ENCODE measurements at places on chromosomes 4 and X. TPM values are rescaled to one million over a fixed set of nuclear protein-coding genes. Genes with fewer than 3 reads are reported as not detected.

Gene TAF1
- total RNA-seq, result 34.3 TPM

- no peak for DNase-seq
These were observed 113.4 kb downstream of the DRD5 start for GRCh38 chr4:9894644-9895332.

Gene CCKAR
- 4.1 TPM for total RNA-seq

- no peak for DNase-seq
These were observed 821 bp upstream of the TMEM128 start for GRCh38 chr4:4248885-4249203.

GRCh38 chr4:22721204-22721603 lies 28.5 kb downstream of the GBA3 start:
- no peak for DNase-seq

Gene WNK3
- total RNA-seq, result 3.6 TPM

- DNase-seq, result no peak
These were observed 248.6 kb upstream of the JADE1 start for GRCh38 chr4:128560754-128561495.

Gene SLC25A31
- not detected for total RNA-seq

Gene FMR1NB
- 59.5 TPM for total RNA-seq

DNA sequence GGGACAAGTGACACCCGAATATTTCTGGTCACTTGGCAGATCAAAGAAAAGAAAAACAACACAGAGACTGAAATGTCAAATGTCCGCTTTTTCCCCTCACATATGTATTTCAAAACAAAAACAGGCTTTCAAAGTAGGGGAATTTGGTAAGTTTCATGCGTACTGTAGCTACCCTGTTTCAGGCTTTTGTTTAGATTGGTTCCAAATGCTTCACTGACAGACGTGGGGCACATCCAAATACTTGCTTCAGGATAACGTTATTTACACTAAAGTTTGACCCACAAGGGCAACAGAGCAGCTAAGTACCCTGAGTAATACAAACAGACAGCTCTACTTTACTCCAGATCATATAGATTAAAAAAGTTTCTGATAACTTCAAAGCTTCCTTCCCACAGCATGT lies 804.5 kb upstream of the POU3F4 start:
- DNase-seq, result no peak

Gene RASSF6
- not detected for total RNA-seq
